Endothelial cell of umbilical vein (primary cell): ENCODE measurements at places on chromosomes 7 and 10. TPM values are rescaled to one million over a fixed set of nuclear protein-coding genes. Genes with fewer than 3 reads are reported as not detected.

Gene GPR85
- 0.48 and 0.64 TPM in 2 replicates for total RNA-seq

DNA sequence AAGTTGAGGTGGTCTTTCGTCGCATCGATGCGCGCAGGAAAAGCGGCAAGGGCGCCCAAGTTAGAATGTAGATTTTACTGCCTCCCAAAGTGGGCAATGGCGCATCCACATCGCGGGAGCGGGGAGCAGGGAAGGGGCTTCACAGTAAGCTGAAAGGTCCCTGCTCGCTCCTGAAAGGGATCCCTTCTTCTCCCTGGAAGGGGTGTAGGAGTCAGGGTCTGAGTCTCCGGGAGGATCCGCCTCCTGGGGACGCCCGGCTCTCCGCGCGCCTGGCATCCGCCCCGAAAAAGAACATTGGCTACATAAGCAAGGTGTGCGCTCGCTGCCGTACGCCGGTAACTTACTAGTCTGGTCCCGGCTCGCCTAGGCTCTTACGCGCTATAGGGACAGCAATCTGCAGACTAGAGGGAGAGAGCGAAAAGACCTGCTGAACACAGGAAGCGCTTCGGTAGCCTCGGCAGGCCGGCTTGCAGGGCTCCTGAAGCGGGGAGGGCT lies 804 bp downstream of the UNC5B start:
- H3K27me3 ChIP-seq, result peaks cover 46% of the 10 kb centered on the region
- DNase-seq, result peak; percentile 56
- peaks cover 24% of the 10 kb centered on the region for H3K4me1 ChIP-seq
- peak overlapping the region; percentile 31 for H3K4me3 ChIP-seq

GRCh38 chr10:33791272-33791660 lies 456.8 kb upstream of the NRP1 start:
- H3K27me3 ChIP-seq, result no peaks in the 10 kb centered on the region
- H3K27ac ChIP-seq, result no peak overlapping the region
- no peaks in the 10 kb centered on the region for H3K4me1 ChIP-seq
- DNase-seq, result no peak
- H3K36me3 ChIP-seq, result no peaks in the 10 kb centered on the region

GRCh38 chr10:52563360-52563759 lies 209.2 kb downstream of the MBL2 start:
- H3K4me3 ChIP-seq, result no peak overlapping the region
- H3K27ac ChIP-seq, result no peak overlapping the region

- H3K27ac ChIP-seq, result no peak overlapping the region
- H3K4me1 ChIP-seq, result no peaks in the 10 kb centered on the region
- no peaks in the 10 kb centered on the region for H3K27me3 ChIP-seq
Measured at GRCh38 chr7:155431231-155431630, 26.7 kb upstream of the EN2 start.

- no peak for DNase-seq
- H3K4me3 ChIP-seq, result no peak overlapping the region
- H3K36me3 ChIP-seq, result no peaks in the 10 kb centered on the region
- no peak overlapping the region for H3K27ac ChIP-seq
Measured at GRCh38 chr10:90842725-90843124, 15.1 kb downstream of the HTR7 start.

Gene COL17A1
- 1.2 and 1.3 TPM in 2 replicates for total RNA-seq

DNA sequence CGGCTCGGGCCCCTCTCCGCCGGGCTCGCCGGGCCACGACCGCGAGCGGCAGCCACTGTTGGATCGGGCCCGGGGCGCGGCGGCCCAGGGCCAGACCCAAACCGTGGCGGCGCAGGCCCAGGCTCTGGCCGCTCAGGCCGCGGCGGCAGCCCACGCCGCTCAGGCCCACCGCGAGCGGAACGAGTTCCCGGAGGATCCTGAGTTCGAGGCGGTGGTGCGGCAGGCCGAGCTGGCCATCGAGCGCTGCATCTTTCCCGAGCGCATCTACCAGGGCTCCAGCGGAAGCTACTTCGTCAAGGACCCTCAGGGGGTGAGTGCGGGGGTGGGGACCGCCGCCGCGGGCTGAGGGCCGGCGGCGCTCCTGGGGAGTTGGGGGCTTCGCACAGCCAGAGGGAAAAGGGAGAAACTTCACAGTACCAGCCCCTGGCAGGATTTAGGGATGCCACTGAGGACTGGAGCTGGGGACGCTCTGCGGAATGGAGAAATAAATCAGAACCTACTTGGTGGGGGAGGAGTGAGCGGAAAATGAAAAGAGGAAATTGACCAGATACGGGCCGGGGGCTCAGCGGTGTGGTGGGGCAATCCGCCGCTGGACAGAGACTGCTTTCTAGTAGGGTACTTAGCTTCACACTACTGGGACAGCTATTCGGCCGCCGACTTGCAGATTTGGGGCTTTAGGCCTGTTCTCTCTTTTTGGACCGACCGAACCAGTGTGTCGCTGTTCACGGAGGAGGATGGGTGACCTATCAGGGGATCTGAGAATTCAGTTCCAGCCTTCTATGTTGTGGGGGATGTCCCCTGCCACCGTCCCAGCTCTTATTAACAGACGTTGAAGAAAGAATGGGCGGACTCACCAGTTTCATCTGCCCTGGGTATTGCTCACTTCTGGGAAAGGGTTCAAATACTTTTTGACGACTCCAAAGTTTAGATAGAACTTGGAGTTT lies 669 bp downstream of the PI4K2A start:
- H3K4me3 ChIP-seq, result peak overlapping the region; percentile 51
- peak; percentile 54 for DNase-seq
- peak overlapping the region; percentile 9 for H3K27ac ChIP-seq
- H3K4me1 ChIP-seq, result peaks cover 9% of the 10 kb centered on the region

DNA sequence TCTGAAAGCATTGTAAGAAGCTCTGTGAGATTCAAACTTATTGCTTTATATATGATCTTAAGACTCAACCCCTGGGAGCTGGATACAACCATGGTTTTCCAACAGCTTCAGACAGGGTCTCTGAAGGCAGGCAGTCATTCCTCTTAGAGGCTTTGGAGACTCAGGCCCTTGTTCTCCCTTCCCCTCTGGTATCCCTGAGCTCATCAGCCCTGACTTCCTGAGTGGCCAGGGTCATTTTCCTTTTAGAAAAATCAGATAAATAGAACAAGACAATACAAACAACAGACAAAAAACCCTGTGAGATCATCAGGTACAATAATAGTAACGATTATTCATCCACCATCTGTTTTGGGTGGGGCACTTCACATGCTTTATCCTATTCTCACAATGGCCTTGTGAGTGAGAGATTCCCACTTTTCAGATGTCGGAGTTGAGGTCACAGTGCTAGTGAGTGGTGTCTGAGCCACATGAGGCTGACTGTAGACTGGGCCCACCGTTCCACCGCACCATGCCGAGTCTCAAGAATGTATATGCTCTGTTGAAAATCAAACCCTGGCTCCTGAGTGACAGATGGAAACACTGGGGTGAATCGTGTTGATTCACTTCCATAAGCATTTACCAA lies 144.2 kb downstream of the CXCL12 start:
- H3K4me3 ChIP-seq, result no peak overlapping the region
- DNase-seq, result no peak
- H3K36me3 ChIP-seq, result no peaks in the 10 kb centered on the region
- H3K27me3 ChIP-seq, result no peaks in the 10 kb centered on the region

- no peak for DNase-seq
- no peak overlapping the region for H3K27ac ChIP-seq
- no peaks in the 10 kb centered on the region for H3K36me3 ChIP-seq
- H3K4me1 ChIP-seq, result no peaks in the 10 kb centered on the region
- no peaks in the 10 kb centered on the region for H3K27me3 ChIP-seq
Measured at GRCh38 chr10:49053053-49053997, 62.0 kb downstream of the VSTM4 start.

GRCh38 chr7:157405501-157405900 lies 68.7 kb downstream of the DNAJB6 start:
- no peak for DNase-seq
- H3K4me3 ChIP-seq, result no peak overlapping the region
- H3K4me1 ChIP-seq, result no peaks in the 10 kb centered on the region
- no peaks in the 10 kb centered on the region for H3K27me3 ChIP-seq
- no peak overlapping the region for H3K27ac ChIP-seq

- H3K27me3 ChIP-seq, result no peaks in the 10 kb centered on the region
- H3K4me3 ChIP-seq, result no peak overlapping the region
Measured at GRCh38 chr10:46070749-46071148, 24.7 kb upstream of the MSMB start.

- H3K27me3 ChIP-seq, result no peaks in the 10 kb centered on the region
- H3K4me3 ChIP-seq, result no peak overlapping the region
- no peak for DNase-seq
Measured at GRCh38 chr7:157715071-157715937, 378.5 kb downstream of the DNAJB6 start.

DNA sequence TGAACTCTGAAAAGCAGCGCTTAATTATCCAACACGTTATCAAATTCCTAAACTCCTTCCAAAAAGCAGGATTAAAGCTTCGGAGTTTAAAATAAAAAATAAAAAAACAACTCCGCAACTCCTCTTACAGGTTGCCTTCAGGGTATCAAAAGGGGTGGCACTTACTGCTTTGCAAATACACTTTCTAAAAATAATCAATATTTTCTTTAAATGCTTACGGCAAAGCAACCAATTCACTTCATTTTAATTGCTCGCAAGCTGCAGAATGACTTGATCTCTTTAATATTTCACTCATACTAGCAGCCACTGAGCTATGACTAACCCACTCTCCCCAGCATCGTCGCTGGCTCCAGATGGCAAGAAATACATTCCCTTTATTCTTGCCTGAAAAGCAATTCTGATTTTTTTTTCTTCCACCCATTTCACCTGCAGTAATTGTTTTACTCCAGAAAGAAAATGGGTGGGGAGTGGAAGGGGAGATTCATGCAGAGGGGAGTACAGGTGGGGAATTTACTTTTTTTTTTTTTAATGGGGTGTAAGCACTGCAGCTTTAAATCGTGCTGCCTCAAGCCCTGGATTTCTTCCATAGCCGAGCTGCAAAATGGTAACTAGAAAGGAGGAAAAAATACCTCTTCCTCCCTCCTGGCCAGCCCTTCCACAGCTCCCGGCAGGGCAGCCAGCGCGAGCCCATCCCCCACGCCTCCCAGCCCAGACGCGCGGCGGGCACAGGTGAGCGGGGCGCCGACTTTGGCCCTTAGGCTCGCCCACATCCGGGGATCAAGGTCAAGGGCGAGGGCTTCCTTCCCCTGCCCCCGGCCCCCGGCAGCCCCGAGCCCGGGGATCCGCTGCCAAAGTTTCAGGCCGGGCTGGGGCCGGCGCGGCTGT lies 54.2 kb upstream of the FHIP2A start:
- H3K27me3 ChIP-seq, result no peaks in the 10 kb centered on the region
- H3K4me3 ChIP-seq, result peak overlapping the region; percentile 59
- H3K27ac ChIP-seq, result no peak overlapping the region
- H3K36me3 ChIP-seq, result no peaks in the 10 kb centered on the region
- peak; percentile 65 for DNase-seq

DNA sequence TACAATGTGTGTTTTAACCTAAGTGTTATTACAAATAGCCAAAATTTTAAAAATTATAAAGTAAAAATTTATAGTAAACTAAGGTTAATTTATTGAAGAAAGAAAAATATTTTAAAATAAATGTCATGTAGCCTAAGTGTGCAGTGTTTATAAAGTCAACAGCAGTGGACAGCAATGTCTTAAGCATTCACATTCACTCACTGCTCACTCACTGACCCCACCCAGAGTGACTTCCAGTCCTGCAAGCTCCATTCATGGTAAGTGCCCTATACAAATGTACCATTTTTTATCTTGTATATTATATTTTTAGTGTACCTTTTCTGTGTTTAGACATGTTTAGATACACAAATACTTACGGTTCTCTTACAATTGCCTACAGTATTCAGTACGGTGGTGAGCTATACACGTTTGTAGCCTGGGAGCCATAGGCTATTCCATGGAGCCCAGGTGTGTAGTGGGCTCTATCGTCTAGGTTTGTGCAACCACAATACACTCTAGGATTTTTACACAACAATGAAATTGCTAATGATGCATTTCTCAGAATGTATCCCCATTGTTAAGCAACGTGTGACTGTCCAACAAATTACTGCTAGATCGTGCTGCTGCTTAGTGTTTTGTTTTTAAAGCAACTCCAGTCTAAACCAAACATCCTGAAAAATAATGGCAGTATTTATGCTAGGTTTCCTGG lies 108.9 kb upstream of the NAMPT start:
- H3K4me3 ChIP-seq, result no peak overlapping the region
- no peaks in the 10 kb centered on the region for H3K36me3 ChIP-seq
- H3K27me3 ChIP-seq, result peaks cover 8% of the 10 kb centered on the region
- H3K27ac ChIP-seq, result no peak overlapping the region

- H3K4me3 ChIP-seq, result no peak overlapping the region
- H3K27ac ChIP-seq, result no peak overlapping the region
- H3K27me3 ChIP-seq, result no peaks in the 10 kb centered on the region
- H3K36me3 ChIP-seq, result no peaks in the 10 kb centered on the region
Measured at GRCh38 chr10:104612571-104613205, 28.4 kb upstream of the SORCS3 start.

GRCh38 chr10:31701546-31701945 lies 227.1 kb downstream of the ARHGAP12 start:
- no peaks in the 10 kb centered on the region for H3K36me3 ChIP-seq
- H3K27me3 ChIP-seq, result no peaks in the 10 kb centered on the region
- H3K4me3 ChIP-seq, result no peak overlapping the region
- peaks cover 68% of the 10 kb centered on the region for H3K4me1 ChIP-seq
